ENCODE measurements at places on chromosomes 4 and X. TPM values are rescaled to one million over a fixed set of nuclear protein-coding genes. Genes with fewer than 3 reads are reported as not detected.

GIMD1 gene
- total RNA-seq = not detected

DNA sequence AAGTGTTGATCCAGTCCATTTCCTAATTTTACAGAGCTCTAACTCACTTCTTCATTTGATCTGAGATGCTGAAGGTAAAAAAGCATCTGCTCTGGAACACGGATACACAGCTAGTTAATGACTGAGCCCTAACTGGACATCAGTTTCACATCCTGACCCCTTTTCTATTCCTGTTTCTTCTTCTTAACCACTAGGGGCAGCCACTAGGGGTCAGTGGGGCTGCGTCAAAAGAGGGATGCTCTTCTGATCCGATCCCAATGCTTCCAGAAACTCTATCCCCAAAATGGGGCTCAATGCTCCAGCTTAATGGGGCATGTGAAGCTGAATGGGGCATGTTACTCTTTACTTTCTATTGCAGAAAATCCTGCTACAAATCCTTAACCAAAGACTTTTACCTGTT is 33.4 kb upstream of the PHKA2 start:
- no peak for DNase-seq

CCDC110 gene
- total RNA-seq = not detected

- DNase-seq = no peak
Observed at GRCh38 chr4:26213317-26213716, 107.5 kb upstream of the RBPJ start.

DNA sequence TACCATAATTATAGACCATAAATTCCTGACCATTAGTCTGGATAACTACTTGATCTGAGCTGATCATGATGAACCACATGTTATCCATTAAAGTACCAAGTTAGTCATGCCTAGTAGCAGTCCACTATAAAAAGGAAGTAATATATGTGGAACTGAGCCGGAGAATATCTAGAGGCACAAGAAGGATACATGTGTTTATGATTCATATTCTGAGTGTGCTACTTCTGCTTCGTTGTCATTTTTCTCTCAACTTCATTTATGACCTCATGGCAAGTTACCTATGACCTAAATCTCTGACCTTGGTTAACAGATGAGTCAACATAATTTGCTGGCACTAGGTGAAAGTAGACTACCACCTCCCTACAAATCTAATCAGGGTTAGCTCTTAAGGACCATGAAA is 56.5 kb upstream of the ANKRD17 start:
- DNase-seq = no peak

GAGE12H gene
- total RNA-seq = not detected

DNA sequence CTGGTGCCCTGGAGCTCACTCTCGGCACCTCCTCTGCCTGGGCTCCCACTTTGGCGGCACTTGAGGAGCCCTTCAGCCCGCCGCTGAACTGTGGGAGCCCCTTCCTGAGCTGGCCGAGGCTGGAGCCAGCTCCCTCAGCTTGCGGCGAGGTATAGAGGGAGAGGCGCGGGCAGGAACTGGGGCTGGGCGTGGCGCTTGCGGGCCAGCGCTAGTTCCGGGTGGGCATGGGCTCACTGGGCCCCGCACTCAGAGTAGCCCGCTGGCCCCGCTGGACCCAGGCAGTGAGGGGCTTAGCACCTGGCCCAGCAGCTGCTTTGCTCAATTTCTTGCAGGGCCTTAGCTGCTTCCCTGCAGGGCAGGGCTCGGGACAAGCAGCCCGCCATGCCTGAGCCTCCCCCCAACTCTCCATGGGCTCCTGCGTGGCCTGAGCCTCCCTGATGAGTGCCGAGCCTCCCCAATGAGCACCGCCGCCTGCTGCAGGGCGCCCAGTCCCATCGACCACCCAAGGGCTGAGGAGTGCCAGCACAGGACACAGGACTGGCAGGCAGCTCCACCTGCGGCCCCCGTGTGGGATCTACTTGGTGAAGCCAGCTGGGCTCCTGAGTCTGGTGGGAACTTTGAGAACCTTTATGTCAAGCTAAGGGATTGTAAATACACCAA is 26.7 kb upstream of the FAM90A26 start:
- DNase-seq = no peak

DNA sequence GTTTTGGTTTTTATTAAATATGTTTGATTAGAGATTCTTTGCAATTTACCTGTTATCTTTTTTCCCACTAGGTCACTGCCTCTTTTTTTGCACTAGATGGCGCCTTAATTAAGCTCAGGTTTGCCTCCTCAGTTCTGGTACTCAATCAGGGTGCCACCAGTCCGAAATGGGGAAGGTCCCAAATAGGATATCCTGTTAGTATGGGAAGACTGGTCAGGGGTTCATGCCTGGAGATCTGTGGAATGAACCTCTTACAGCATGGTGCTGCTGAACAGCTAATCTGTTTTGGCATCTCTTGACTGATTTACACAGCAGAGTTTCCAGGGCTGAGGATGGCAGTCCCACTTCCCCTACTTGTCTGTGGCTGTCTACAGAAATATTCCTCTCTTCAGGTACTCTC is 24.2 kb upstream of the VSIG1 start:
- no peak for DNase-seq

SULT1B1 gene
- 3.3 TPM for total RNA-seq

DNA sequence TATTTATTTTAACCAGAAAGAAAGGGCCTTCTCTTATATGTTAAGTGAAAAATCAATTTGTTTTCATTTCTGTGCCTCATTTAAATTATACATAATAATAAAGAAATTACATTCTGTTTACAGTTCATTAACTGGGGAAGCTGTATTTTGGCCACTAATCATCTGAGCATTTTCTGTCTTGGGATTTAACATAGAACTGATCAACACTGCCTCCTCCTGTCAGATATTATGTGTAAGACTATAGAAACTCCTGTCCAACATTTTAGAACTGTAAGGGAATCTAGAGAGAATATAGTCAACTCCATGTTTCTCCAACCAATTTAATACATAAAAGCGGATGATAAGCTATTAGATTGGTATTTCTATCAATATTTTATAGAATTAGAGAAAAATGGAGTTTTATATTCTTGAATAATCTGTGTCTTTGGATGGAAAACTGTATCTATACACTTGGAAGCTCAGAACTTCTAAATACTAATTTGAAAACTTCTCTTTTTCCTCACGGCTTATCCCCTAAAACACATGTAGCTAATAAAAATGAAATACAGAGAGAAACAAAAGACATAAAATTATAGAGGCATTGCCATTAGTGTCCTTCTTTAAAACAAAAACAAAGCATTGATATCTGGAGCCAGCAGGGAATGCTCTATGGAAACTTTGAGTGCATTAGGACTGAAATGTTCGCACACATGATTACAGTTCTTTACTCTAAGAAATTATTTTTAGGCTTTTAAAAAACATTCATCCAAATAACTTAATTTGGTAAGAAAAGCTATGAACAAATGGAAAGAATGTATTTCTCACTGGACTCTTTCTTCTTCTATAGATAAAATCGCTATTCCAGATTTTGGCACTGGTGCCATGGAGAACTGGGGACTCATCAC is 33.1 kb downstream of the ENPEP start:
- no peak for DNase-seq

DNA sequence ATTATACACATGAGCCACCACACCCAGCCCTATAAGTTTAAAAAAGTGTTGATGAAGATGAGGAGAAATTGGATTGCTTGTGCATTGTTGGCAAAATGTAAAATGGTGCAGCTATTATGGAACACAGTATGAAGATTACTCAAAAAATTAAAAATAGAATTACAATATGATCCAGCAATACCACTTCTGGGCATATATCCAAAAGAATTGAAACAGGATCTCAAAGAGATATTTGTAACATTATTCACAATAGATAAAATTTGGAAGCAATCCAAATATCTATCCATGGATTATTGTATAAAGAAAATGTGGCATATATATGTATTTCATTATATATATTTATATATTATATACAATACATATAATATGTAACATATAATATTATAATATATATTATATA is 515.6 kb upstream of the GNPDA2 start:
- no peak for DNase-seq

DNA sequence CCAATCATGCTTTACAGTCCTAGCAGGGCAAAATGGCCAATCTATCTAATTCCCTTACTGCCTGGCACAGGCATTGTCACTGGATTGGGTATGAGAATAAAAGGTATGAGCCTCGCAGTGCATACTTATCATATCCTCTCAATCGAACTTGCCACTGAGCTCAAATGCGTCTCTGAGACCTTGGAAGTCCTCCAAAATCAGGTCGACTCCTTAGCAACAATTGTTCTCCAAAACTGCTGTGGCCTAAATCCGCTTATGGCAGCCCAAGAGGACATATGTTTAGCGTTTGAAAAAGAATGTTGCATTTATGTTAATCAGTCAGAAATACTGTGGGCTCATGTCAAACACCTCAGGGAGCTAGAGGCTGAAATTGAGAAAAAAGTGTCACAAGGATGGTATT is 69.7 kb downstream of the SPIN4 start:
- DNase-seq = no peak

LRAT gene
- not detected for total RNA-seq

GRCh38 chr4:105067431-105067830 is 79.2 kb upstream of the TET2 start:
- no peak for DNase-seq

- no peak for DNase-seq
Observed at GRCh38 chr4:66357316-66357715, 687.0 kb upstream of the EPHA5 start.

GC gene
- not detected for total RNA-seq

CT83 gene
- not detected for total RNA-seq

HSFX3 gene
- total RNA-seq = not detected

GRCh38 chr4:151103758-151104157 is 4.3 kb downstream of the RPS3A start:
- DNase-seq = no peak
